CD8-positive, alpha-beta T cell (primary cell): ENCODE measurements at places on chromosomes 6 and 20.

DNA sequence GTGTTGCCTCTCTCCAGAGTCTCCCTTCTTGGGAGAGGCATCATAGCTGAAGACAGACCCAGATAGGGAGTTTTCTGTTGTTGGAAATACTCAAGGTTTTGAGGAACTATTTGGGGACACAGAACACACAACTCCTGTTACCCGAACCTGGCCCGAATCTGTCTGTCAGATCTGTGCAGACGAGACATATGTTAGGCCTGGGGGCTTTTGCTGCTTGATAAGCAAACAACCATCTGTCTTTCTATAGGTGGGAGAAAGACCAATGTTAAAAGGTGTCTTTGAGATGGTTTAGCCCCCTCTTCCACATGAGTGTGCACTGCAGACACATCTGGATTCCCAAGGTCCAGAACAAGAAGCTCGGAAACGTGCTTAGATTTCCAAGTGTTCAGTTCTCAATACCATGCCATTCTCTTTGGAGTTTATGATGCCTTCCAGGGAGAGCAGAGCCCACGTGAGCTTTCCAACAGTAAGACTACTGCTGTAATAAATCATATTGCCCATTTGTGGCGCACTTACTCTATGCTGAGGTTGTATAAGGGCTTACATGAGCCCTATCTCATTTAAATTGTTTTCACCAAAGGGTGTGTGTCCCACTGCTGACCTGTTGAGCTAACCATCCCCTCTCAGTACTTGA, 3.8 kb upstream of the STX16 start:
- DNase-seq: no peak

- no peak for DNase-seq
These were observed 20.7 kb upstream of the PHACTR3 start for GRCh38 chr20:59583428-59584277.

DNA sequence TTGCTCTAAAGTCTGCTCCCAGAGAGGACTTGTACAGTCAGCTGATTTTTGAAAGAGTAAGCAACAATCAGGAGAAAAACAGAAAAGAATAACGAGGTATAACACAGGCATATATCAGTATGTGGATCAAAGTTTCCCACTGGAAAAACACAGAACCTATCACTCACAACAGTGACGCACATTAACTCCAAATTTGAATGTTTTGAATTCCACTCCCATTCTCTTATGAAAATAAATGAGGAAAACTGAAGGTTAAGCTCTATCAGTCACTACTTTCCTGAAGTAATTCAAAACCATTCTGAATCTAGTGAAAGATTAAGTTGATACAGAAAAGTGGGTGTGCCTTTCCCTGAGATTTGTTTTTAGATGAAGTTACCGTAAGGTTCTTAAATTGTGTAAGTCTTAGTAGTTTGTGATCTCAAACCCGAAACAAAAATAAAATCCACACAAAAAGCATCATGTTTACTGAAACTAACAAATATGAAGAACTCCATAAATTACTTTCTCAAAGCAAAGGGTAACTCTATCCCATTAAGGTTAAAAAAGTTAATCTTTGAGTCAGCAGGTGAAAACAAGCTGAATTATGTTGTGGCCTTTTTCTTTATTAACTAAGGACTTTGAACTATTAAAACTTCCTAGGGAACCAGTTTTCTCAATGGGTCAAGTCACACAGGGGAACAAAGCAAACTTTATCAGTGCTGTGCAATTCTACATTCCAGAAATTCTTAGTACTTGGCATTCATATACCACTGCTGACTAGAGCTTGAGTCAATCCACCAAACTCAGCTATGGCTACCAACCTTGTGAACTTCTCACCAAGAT, 115.7 kb downstream of the OGFRL1 start:
- DNase-seq: no peak

- DNase-seq: no peak
These were observed 21.5 kb downstream of the ASIP start for GRCh38 chr20:34262488-34263288.

- DNase-seq: no peak
These were observed 265.7 kb downstream of the ADGRG6 start for GRCh38 chr6:142567461-142567860.

GRCh38 chr6:29014729-29015608, 9.9 kb upstream of the ZNF311 start:
- no peak for DNase-seq

DNA sequence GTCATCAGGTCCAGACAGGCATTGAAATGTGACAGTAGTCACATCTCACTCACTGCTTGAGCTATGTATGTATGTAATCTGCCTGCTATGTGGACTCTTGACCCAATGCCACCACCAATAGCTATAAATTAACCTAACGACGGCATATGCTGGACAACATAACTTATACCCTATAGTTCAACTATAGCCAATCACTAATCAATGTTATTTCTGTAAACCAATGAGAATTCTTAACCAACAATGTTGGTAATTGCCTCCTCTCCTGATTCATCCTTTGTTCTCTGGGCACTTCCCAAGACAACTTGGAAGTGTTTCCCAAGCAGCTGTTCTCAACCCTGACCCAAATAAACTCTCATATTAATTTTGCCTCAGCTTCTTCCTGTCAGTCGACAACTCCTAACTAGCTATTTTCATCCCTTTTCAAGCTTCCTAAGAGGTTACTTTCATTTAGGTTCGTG, 24.1 kb upstream of the SERPINB1 start:
- DNase-seq: no peak

DNA sequence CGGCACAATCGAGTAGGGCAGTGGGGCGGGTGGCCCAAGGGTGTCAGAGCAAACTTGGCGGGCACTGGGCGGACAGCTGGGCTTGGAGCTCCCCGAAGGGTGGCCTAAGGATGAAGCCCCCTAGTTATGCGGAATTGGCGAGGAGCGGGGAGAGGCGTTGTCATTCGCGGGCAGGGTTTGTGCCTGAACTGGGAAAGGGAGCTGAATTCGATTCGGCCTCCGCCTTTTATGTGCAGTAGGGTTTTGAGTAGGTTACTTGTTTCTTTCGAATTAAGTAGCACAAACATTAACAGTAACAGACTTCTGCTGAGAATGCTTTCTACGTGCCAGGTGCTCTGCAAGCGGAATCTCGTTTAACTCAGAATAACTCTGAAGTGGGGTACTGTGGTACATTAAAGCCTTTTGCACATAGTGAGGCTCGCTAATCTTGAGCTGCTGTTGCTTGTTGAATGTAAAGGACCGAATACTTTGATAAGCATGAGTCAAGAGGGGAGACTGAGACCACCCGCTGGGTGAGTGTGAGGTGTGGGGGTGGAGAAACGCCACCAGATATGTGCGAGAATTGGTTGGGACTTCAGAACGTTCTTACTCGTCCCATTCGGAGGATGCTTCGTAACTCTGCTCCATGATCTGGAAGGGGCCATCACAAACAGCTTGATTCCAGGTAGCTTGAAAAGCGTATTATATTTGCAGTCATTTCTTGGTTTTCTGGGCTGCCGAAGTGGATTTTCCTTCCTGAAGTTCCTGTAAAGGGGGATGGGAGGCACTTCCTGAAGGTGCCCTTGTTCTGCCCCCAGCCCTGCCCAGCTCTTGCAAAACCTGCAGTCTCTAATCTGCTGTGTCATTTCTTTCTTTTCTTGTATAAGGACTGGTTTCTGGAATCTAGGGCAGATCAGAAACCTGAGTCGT, 833 bp downstream of the RAB5IF start:
- DNase-seq: peak; percentile 27

- no peak for DNase-seq
These were observed 68.5 kb downstream of the PLEKHG1 start for GRCh38 chr6:150667977-150668716.

GRCh38 chr20:54535033-54535432, 59.6 kb downstream of the DOK5 start:
- DNase-seq: no peak

DNA sequence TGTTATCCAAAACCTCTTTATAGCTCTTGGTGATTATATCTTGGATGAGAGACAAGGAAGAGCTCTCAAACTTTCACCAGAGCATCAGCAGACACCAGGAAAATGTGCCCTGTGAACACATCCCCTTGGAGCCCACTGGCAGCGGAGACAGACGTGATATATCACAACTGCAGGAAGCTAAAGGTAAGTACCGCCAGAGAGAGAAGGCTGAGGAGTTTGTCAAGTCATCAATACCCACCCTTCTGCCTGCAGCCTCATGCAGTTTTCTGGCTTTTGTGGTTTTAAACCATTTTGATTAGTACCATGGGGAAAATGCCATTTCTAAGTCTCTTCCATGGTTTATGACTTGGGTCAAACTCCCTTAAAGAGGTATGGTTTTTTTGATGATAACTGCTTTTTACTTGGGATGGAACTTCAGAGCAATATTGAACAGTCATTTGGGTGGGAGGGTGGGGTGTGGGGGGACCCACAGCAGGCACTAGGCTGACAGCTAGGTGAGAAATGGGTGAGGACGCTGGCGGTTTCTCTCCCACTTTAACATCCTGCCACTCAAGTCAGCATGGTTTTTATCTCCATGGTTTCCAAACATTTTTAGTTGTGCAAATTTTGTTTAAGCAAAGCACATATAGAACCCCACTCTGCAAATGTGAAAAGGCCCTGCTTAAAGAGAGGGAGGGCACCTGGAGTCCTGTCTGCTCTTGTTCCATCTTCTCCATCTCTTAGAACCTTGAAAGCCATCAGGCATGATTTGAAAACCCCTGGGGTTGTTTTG, 108.4 kb downstream of the SCML4 start:
- DNase-seq: peak; percentile 68

DNA sequence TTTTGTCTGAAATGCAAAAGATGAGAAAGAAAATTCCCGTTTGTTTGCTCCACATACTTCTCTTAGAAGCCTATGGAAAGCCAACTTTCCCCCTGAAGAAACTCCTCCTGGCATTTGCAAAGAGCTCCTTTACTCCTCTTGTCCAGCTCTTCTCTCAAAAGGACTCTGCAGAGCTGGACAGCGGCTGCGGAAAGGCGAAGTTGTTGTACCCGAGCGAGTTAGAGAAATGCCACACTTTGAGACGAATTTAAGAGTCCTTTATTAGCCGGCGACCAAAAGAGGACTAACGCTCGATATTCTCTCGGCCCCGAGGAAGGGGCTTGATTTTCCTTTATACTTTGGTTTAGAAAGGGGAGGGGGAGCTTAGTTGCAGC, 157.8 kb downstream of the TRIM27 start:
- DNase-seq: no peak

DNA sequence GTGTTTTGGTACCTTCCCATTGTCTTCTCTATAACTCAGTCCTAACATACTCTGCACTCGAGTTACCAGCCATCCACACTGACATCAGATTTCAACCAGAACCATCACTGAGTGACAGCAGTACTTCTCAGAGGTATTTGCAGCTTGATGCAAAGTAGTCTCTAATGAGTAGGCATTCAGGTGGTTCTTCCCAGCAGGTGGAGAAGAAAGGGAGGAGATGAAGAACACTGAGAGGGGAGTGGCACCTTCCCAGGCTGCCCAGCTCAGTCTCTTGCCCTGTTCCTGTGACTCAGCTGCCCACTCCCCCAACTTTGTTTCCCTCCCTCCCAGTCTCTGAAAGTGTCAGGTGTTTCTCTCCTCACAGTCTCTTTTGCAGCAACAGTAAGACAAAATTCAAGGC, 38.7 kb upstream of the SMIM28 start:
- no peak for DNase-seq

GRCh38 chr20:23587631-23588030, 18.1 kb downstream of the CST9 start:
- DNase-seq: no peak

- DNase-seq: no peak
These were observed 205.3 kb downstream of the PRL start for GRCh38 chr6:22091424-22091948.

DNA sequence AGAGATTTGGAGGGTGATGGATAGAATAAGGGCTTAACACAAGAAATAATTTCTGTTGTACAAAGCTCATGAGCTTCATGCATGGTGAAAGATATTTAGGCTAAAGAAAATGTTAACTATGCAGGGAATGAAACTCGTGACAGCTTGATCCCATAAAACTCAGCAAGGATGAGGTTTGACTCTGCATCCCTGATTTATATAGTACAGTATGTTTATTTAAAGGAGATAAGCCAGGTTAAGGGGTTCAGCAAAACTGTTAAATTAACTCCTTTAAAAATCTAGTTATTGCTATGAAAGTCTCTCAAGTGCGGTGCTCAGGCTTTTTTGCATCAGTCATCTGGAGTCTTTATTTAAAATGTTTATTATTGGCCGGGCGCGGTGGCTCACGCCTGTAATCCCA, 326.4 kb downstream of the LAMA2 start:
- no peak for DNase-seq

DNA sequence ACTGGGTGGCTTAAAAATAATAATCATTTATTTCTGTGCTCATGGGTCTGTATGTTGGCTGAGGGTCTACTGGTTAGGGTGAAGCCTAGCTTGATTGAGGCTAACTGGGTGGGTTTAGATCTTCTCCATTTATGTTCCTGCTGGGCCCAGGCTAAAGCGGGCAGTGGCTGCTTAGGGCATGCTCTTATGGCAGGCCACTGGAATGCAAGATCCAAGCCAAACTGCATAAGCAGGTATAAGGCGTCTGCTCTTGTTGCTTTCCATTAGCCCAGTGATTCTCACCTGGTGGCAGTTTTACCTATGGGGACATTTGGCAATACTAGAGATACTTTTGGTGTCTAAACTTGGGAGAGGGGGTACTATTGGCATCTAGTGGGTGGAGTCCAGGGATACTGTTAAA, 44.5 kb downstream of the QKI start:
- no peak for DNase-seq

DNA sequence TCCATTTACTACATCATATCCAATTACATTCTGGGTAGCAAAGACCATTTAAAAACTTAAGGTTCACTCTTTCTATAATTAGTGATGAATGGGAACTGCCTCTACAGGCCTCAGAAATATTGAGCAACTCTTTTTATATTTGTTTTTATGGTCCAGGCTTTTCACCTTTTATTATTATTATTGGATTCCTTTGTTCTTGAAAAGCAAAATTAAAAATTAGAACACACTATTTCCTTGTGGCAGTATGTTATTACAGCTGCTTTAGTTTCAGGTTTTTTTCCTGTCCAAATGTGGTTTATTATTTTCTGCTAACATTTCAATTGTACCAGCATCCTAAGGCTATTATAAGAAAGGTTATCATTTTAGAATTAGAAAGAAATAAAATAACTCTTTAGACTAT, 150.1 kb downstream of the FARS2 start:
- DNase-seq: no peak

- DNase-seq: no peak
These were observed 6.1 kb upstream of the DSN1 start for GRCh38 chr20:36779656-36780025.

- no peak for DNase-seq
These were observed 60.8 kb upstream of the CARMIL1 start for GRCh38 chr6:25218346-25218745.
